ENCODE measurements at places on chromosomes 3 and 15.

DNA sequence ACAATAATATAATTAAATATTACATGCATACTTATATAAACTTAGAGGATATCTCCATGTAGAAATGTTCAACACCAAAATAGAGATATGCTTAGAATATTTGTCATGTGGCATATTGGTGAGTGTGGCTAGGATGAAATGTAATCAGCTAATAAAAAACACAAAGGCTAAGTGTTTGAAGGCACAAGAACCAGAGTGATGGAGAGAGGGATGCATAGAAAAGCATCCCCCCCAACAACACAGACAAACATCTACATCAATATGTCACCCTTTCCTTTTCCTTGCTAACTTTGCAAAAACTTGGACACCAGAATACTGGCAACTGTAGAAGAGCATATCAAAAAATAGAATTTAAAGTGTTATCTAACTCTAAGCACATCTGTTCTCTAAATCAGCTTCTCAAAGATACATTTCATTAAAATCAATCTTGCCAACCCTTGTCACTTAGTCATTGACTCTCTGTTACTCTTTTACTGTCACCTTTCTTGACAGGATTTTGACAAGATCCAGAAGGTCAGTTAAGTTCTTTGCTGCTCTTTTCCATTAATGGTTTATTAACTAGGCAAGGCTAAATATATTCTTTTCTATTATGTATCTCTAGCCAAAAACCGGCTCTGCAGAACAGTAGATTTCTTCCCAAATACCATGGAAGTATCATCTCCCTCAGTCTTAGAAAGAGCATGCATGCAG lies 695.9 kb downstream of the OTOL1 start:
- DNase-seq, result no peak

- DNase-seq, result no peak
Observed at GRCh38 chr3:104908761-104909160, 457.9 kb upstream of the ALCAM start.

- DNase-seq, result peak; percentile 29
Observed at GRCh38 chr3:129439226-129439816, 427 bp downstream of the MBD4 start.

DNA sequence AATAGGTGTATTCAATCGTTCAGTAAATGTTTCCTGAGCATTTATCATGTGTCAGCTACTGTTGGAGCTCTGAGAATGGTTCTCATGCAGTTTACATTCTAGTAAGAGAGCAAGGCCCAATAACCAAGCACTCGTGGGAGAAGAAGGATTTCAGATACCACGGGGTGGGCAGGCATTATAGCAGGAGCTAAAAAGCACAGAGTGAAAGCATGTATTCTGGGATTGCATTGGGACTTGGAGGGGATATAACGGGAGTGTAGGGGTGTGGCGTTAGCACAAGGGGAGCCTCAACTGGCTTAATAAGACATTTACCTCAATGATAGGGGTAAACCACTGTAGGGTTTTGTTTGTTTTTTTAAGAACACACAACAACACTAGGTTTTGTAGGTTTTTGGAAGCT lies 1.6 kb upstream of the SIAH2 start:
- DNase-seq, result no peak

DNA sequence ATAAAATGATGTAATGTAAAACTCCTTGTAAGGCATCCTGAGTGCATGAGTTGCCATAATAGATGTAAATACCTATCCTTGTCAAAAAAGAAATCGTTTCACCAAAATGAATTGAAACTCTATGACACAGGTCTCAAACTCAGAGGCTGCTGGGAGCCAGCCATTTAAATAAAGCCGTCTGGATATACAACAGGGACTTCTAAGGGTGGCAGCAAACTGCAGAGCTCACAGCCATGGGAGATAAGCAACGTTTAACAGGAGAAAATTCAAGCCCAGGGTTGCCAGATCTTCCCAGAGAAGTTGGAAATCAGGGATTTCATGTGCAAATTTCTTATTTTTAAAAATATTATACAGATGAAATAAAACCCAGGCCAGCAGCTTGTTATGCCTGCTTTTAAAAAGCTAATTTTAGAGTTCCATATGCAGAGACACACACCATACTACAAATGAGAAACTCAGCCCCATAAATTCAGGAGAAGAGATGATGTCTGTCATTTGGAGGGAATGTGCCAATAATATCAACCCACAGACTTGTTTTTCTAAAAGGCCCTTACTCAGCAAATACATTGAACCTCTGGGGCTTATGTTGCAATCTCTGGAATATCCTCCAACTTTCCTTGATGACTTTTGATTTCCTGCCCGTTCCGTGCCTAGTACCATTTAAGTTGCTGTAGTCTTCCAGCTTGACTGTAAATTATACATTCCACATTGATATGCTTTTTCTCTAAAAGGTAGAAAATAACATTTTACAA lies 75.6 kb downstream of the AQP9 start:
- DNase-seq, result no peak

DNA sequence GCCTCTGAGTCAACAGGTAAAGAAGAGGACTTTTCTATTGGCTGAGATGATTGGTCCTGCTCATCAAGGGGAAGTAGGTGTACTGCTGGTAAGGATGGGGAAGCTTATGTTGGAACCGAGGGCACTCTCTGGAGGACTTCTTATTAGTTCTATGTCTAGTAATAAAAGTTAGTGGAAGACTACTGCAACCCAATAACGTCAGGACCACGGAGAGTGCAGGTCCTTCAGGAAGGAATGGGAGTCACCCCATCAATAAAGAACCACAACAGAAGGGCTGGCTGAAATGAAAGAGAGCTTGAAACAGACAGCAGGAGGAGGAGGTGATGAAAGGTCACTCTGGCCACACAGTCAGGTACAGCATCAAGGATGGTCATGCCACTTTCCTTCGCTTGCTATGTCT lies 68.8 kb upstream of the PRR23E start:
- no peak for DNase-seq
